ENCODE measurements at places on chromosomes 1 and 21.

- DNase-seq, result no peak
These were observed 24.4 kb upstream of the HUNK start for GRCh38 chr21:31848326-31848985.

DNA sequence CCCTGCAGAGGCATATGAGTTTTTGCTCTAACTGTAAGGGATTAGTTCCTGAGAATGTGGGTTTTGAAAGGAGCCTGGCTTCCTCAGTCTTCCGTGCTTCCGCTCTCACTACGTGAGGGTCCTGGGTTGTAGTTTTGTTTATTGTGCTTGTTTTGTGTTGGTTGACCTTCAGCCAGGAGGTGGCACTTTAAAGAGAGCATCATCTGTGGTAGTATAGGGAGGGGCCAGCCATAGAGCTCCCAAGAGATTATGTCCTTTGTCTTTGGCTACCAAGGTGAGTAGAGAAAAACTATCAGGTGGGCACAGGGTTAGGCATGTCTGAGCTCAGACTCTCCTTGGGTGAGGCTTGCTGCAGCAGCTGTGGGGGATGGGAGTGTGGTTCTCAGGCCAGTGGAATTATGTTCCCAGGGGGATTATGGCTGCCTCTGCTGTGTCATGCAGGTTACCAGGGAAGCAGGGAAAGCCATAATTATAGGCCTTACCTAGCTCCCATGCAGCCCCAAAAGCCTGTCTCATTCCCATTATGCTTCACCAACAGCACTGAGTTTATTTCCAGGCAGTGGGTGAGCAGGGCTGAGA is 23.5 kb downstream of the CYP4B1 start:
- peak; percentile 19 for DNase-seq

GRCh38 chr21:37199057-37199924 is 67.8 kb downstream of the VPS26C start:
- DNase-seq, result no peak

DNA sequence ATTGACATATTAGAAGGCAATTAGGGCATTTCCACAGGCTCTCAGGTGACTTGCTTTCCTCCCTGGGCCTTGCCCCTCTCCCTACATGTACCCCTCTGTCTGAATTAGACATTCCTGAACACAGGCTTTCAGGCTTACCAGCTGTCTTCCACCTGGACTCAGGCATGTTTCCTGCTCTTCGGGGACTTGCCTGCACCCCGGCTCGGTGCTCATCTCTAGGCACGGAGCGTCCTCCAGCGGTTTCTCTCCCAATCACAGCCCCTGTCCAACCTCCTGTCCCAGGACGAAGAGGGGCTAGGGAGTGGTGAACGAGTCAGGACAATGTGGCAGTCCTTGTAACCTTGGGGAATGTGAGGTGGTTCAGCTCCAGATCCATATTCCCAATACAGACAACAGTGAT is 4.2 kb downstream of the PROK1 start:
- no peak for DNase-seq

- peak; percentile 40 for DNase-seq
These were observed 22.7 kb downstream of the AHCYL1 start for GRCh38 chr1:110007046-110007830.

Measured in NCI-H2171 (cell line).